Activated naive CD4-positive, alpha-beta T cell treated with anti-CD3 and anti-CD28 coated beads for 36 hours (primary cell): ENCODE measurements at places on chromosomes 6 and 20.
A peak's percentile ranks its signal among the peaks of the same experiment; 100 is the strongest.

DNA sequence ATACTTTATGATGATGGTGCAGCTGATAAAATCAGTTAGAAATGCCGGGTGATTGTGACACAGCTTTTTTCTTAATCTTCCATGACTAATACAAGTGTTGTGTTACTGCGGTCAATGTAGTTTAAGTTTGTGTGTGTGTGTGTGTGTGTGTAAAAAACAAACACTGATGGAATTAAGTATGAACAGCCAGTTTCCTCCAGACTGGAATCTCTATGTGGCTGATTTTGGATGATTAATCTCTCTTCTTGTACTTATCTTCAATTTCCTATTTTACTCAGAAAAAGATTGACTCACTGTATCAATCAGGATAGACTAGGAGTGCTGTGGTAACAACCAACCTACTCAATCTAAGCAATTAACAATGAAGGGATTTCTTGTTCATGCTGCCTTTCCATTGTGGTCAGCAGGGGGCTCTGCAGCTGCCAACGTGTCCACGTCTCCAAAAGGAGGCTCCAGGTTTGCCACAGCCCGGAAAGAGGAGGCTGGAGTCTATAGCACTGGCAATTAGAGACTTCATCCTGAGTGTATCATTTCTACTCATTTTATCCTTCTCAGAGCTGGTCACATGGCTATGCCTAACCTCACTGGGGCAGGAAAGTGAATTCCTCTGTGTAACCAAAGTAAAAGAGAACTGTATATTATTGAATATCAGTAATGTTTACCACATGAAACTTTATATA is 107.7 kb downstream of the CD109 start:
- no peak overlapping the region for H3K4me3 ChIP-seq
- H3K36me3 ChIP-seq, result no peaks in the 10 kb centered on the region

DNA sequence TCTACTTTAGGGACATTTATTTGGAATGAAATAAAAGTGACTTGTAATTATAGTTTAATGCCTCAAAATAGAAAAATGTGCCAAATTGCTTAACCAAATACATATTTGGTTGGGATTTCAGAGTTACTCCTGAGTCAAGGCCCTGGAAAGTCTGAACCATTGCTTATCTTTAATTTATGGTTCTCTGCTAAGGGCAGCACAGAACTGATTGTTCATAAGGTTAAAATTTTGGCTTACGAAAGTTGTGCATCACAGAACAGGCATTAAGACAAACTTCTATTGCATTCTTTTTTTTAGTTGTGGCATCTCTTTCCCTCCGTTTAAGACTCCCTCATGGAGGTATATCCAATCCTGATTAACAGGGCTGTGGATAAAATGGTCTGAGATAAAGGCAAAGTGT is 92.2 kb upstream of the TENT5A start:
- no peaks in the 10 kb centered on the region for H3K36me3 ChIP-seq
- no peaks in the 10 kb centered on the region for H3K27me3 ChIP-seq
- H3K4me3 ChIP-seq, result no peak overlapping the region
- no peak for DNase-seq
- no peaks in the 10 kb centered on the region for H3K4me1 ChIP-seq

DNA sequence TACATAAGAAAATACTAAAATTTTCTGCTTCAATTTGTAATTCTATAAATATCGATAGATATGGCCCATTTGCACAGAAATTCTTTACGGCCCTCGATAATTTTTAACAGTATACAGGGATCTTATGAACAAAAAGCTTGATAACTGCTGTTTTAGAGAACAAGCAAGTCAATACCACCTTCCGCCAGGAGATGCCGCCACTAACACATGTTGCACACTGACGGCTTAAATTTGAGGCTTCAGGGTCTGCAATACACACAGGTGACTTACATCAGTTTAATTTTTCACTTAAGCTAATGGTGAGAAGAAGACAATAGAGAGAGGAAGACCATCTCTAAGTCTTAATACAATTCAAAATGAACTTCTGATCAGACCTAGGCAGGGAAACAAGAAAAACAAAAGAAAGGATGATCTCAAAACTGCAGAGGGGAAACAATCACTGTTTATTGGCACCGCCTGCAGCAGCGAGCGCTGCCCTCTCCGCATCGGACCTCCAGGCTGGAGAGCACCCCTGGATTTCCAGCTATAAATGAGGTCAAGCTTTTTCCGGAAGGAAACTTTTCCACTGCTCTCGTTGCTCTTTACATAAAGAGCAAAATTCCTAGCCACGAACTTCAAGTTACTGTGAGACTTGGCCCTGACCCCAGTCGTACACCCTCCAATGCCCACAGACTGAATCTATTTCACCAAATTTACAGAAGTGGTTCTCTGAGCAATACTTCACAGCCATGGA is 53.9 kb downstream of the OTOR start:
- H3K27me3 ChIP-seq, result peaks cover 46% of the 10 kb centered on the region
- H3K36me3 ChIP-seq, result no peaks in the 10 kb centered on the region
- DNase-seq, result peak; percentile 78
- H3K4me3 ChIP-seq, result no peak overlapping the region
- no peak overlapping the region for H3K27ac ChIP-seq

GRCh38 chr6:168088161-168089053 is 9.4 kb upstream of the FRMD1 start:
- H3K4me1 ChIP-seq, result peaks cover 2% of the 10 kb centered on the region
- DNase-seq, result no peak
- no peaks in the 10 kb centered on the region for H3K36me3 ChIP-seq
- no peak overlapping the region for H3K4me3 ChIP-seq
- H3K27me3 ChIP-seq, result no peaks in the 10 kb centered on the region
- H3K27ac ChIP-seq, result no peak overlapping the region

- H3K4me3 ChIP-seq, result no peak overlapping the region
- no peaks in the 10 kb centered on the region for H3K27me3 ChIP-seq
- H3K27ac ChIP-seq, result no peak overlapping the region
- peaks cover 44% of the 10 kb centered on the region for H3K4me1 ChIP-seq
Observed at GRCh38 chr6:45706319-45706718, 309.3 kb downstream of the CLIC5 start.

DNA sequence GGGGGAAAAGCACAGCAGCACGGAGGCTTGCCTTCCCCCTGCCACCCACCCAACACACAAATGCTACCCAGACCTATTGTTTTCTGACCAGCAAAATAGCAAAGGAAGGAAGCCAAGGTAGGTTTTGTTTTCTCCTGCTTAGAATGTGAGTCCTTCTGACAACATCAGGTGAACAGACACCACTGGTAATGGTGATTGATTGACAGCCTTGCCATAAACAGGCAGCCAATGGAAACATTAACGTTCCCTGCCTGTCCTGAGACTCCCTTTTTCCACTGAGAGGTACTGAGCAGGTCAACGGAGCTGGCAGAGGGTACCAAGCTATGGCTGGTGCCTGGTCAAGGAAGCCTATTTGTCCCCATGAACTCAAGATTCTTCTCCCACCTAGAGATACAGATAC is 234.4 kb downstream of the ADGB start:
- no peaks in the 10 kb centered on the region for H3K36me3 ChIP-seq
- H3K4me3 ChIP-seq, result no peak overlapping the region
- H3K4me1 ChIP-seq, result no peaks in the 10 kb centered on the region

- H3K27me3 ChIP-seq, result peaks cover 30% of the 10 kb centered on the region
- H3K4me1 ChIP-seq, result no peaks in the 10 kb centered on the region
- no peak overlapping the region for H3K27ac ChIP-seq
- H3K4me3 ChIP-seq, result no peak overlapping the region
- H3K36me3 ChIP-seq, result no peaks in the 10 kb centered on the region
Observed at GRCh38 chr6:47663462-47664216, 34.7 kb upstream of the ADGRF4 start.
